ENCODE measurements at places on chromosomes 2 and 18.
A peak's percentile ranks its signal among the peaks of the same experiment; 100 is the strongest.

DNA sequence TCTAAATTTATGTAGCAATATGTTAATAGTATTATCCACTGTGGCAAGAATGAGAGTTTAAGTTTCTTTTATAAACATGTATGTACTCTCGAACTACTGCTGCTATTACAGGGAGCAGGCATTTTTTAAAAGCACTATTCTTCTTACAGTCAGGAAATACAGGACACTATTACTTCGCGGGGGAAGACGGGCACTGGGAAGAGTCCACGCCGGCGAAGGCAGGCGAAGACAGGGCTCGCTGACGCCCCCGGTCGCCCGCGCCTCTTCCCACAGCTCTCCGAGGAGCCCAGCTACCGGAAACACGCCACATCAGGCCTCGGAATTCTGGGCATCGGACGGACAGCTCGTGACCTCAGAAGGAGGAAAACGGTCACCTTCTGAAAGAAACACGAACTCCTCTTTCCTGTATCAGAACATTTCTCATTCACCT lies 90.2 kb downstream of the FAM161A start:
- DNase-seq: peak; percentile 80

GRCh38 chr2:126889496-126890135 lies 9.1 kb upstream of the TEX51 start:
- no peak for DNase-seq

DNA sequence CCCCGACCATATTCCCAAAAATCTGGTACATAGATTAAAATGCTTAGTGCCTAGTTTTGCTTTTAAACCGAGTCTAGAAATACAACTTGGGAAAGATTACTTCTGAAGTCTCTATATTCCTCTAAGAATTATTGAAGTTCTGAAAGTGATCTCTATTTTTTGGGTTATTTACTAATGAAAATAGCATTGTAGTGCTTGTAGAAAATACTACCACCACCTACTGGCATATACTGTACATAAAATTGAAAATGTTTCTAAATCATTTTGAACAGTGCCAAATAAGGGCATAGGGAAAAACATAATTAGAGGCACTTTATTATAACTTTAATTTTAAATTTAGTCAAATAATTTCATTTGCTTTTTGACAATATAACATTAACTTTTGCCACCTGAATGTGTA lies 1399.6 kb upstream of the ZEB2 start:
- DNase-seq: peak; percentile 1

- DNase-seq: no peak
Observed at GRCh38 chr2:16755442-16755841, 89.8 kb upstream of the CYRIA start.

DNA sequence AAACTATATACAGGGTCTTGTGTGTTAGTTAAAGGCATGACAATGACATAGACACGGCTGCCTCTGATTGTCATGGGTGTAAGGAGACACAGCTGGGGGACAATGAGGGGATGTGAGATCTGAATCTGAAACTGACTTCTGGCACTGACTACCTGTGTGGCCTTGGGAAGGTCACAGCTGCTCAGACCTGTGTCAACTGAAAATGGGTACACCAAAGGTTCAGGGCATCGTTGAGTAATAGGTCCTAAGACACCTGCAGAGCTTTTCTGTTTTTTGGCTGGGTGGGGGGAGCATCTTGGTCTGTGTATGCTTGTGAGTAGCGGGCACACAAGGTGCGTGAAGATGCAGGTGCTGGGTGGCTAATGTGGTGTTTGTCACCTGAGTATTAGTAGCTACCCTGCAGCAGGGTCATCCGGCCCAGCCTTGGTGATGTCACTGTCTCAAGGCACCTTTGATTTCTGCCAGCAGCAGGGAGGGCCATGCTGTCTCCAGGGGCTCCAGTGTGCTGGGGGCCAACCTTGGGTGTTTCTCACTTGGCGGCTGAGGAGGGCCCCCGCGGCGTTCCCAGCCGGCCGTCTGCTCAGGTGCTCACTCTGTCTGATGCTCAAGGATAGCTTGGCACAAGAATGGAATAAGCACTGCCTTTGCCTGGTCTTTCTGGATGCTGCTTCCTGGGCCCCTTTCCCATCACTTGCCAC lies 53.1 kb upstream of the HS6ST1 start:
- DNase-seq: no peak

DNA sequence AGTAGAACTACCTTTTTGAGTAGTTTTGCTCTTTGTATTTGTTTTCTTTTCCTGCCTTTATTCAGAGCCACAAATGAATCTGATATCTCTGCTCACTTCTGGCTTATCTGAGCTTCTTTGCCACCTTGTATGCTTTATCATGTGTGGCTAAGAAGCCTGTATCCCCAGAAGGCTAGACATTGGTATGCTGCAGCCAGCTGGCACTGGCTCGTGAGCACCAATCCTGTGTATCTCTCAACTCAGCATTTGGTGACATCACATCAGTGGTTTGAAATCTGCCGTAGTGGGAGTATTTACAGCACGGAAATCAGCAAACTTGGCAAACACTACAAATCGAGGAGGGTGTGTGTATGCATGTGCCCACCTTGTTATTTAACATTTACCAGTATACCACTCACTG lies 183.7 kb upstream of the LHCGR start:
- DNase-seq: no peak

- DNase-seq: no peak
Observed at GRCh38 chr18:10770264-10770663, 244.4 kb downstream of the NAPG start.

DNA sequence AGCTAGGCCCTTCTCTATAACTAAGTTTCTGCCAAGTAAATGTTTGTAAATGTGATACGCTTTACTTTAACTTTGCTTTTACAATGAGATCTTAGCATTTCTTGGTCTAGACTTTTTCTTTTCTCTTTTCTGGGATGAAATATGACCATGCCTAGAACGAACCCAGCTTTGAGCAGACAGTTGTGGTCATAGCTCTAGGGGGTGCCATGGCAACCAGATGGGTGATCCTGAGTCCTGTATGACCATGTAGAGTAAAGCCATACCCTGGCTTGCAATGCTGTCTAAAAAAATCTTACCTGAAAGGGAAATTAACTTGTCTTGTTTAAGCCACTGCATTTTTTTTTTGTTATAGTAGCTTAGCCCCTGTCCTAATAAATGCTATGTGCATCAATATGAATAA lies 956.3 kb downstream of the SLC4A3 start:
- DNase-seq: no peak

DNA sequence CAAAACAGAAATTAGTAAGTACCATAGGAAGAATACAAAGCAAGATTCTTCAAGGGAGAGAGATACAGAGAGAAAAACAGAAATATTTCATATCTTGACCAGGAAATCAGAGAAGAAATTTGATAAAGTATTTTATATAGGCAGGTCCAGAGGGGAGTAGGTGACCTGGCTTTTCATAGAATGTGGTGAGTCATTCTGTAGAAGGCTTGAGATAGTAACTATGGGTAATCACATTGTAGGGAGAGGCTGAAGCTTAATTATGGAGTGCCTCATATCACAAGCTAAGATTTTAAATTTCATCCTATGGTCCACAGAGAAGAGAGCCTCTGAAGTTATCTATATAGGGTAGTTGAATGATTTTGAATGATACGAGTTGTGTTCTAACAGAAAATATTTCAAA lies 195.0 kb upstream of the CYRIA start:
- DNase-seq: no peak

- DNase-seq: no peak
Observed at GRCh38 chr2:134195341-134195740, 58.5 kb upstream of the MGAT5 start.
